ENCODE measurements at places on chromosomes 3 and 15.

- no peak for DNase-seq
These were observed 1.3 kb downstream of the AP2M1 start for GRCh38 chr3:184175981-184176376.

GRCh38 chr3:153629148-153629547, 467.1 kb downstream of the RAP2B start:
- no peak for DNase-seq

DNA sequence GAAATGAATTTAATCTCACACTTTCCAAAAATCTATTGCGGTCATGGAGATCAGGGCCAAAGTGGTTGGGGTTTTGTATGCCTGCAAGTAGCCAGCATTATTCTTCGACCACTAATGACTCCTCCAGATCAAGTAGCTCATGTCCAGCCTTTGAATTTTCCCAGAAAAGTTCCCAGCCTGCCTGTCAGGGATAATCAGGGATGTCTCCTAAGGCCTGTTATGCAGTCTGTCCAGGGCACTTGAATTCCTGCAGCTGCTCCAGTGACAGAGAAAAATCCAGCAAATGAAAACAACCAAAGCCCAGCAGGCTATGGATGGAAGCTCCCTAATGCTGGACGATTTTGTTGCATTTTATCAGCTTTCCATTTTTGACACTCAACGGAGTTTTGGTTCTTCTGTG, 215.4 kb downstream of the ADAMTSL3 start:
- DNase-seq, result no peak

DNA sequence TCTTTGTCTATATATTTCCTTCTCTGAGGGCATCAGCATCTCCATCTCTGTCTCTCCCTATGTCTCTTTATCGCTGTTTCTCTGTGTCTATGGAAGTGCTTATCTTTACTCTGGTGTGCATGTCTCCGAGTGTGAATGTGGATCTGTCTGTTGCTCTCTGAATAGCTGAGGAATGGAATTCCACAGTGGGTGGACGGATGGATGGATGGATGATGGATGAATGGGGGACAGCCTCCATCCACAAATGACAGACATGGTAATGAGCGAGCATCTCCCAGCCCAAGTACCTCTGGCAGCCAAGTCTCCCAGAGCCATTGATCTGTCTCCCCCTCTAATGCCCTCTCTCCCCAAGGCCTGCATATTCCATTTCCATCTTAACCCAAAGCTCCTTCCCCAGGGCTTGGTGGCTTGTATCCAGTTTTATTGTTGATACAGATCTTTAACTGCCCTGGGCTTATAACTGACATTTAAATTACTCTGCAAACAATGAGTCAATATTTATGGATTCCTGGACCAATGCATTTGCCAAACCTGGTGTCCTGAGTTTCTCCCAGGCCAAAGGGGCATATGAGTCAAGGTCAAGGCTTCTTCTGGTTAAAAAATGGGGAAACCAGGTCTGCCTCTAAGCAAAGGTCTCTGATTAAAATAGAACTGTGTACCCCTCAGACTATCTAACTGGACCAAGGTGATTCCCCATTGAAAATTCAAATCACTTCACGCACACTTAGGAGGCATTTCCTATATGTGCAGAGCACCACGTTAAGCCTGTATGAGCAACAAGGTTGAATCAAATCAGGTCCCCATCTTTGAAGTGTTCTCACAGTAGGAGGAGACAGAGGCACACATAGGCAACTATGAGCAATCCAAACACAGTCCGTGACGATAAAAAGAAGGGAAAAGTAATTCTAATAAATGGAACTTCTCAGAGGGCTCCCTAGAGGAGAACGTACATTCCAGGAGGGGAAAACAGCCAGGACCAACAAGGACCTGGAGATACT, 109.9 kb downstream of the TLE3 start:
- DNase-seq, result no peak

GRCh38 chr15:89095073-89095472, 6.8 kb downstream of the ABHD2 start:
- no peak for DNase-seq
